ENCODE measurements at places on chromosomes 4 and X.
A peak's percentile ranks its signal among the peaks of the same experiment; 100 is the strongest.

- DNase-seq = no peak
These were observed 23.2 kb upstream of the ZCCHC13 start for GRCh38 chrX:74280759-74281158.

- no peak for DNase-seq
These were observed 839.1 kb downstream of the GLUD2 start for GRCh38 chrX:121886557-121886956.

DNA sequence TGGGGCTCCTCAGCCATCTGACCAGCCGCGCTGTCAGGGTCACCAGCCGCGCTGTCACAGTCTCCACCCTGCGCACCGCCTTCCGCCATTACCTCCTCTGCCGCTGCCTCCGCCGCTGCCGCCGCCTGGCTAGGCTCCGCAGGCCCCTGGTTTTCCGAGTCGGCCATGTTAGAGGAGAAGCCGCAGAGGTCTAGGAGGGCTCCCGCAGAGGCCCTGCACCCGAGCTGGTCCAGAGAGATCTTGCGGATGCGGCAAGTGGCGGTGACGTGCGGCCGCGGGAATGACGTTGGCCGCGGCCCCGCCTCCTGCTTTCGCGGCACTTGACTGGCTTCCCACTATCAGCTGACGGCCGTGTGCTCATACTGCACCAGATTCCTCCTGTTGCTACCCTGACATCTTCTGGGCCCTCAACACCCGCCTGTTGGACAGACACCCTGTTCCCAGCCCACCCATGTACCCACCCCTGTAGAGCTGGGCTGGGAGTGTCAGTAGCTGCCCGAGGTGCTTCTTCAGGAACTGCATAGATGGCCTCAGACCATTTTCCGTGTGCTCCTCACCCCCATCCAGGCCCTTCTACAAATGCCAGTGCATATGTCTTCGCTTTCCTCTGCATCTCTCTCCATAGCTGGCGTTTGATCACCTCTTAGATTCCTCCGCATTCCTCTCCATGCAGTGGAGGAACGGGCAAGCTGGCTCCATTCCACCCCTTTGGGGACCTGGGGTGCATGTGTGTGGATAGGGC, at the start of gene NAP1L5:
NAP1L5 (minus strand) TSS at position 242 of the 742 bp plus-strand sequence; CDS start at position 167, 75 bp downstream.
- DNase-seq = peak; percentile 78

GRCh38 chr4:132097041-132097440, 1052.1 kb upstream of the PCDH10 start:
- no peak for DNase-seq

DNA sequence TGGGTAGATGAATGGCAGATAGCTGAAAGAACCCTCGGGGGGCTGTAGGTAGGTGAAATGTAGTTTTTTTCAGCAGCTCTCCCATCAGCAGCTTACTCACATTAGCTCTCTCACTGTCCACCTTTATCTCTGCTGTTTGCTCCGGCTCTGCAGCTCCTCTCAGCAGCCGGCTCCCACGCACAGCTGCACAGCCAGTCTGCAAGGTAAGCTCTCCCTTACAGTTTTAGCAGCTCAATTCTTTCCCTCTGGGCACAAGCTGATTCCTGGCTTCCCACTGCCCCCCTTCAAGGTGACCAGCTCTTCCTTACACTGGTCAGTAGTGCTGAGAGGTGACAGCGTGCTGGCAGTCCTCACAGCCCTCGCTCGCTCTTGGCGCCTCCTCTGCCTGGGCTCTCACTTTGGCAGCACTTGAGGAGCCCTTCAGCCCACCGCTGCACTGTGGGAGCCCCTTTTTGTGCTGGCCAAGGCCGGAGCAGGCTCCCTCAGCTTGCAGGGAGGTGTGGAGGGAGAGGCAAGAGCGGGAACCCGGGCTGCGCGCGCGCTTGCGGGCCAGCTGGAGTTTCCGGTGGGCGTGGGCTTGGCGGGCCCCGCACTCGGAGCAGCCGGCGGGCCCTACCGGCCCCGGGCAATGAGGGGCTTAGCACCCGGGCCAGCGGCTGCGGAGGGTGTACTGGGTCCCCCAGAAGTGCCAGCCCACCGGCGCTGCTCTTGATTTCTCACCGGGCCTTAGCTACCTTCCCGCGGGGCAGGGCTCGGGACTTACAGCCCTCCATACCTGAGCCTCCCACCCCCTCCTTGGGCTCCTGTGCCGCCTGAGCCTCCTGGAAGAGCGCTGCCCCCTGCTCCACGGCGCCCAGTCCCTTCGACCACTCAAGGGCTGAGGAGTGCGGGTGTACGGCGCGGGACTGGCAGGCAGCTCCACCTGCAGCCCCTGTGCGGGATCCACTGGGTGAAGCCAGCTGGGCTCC, 393.6 kb downstream of the CENPC start:
- DNase-seq = no peak

DNA sequence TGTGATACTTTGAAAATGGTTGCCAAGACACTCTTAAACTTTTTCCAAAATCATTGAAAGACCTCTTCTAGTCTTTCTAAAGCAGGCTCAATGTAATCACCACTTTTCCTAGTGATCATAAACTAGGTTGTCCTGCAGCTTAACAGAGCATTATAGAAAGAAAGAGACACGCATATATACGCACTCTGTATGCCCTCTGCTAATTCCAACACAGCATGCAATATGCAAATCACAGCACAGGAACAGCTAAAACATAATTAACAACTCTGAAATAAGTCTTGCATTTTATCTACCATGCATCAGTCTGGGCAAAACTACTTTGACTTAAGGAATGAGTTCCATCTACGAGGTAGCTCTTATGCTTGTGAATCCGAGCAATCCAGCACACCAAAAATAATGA, 94.6 kb downstream of the COL25A1 start:
- DNase-seq = no peak

DNA sequence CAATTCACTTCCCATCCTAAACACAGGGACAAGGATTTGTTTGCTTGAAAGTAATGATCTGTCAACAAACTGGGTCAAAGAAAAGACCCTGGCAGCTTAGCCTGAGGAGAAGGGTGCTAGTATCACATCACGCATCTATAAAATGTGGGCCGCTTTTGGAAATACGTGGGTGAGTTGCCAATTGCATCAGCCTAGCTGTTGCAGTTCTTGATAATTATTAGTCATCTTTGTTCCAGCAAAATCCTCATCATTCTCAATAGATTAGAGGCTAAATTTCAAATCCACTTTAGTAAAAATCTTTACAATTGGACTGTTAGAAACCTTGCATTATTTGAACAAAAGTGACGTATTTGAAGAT, 33.6 kb upstream of the TAPT1 start:
- no peak for DNase-seq

DNA sequence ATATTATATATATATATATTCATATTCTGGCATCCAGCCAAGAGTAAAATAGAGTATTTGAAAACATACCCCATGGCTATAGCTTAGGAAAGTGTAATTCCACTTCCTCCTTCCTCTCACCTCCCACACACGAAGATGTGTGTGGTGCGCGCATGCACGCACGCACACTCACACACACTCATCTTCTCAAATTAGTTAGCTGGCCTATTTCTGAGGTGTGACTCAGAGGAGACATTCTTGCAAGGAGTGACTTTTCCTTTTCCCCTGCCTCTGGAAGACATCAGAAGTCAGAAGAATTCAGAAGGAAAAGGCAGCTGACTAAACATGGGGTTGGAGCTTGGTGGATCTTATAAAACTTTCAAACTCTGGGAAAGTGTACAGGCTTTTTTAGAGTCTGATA, 8.8 kb downstream of the ENPEP start:
- DNase-seq = no peak

GRCh38 chrX:121823406-121823805, 776.0 kb downstream of the GLUD2 start:
- no peak for DNase-seq

DNA sequence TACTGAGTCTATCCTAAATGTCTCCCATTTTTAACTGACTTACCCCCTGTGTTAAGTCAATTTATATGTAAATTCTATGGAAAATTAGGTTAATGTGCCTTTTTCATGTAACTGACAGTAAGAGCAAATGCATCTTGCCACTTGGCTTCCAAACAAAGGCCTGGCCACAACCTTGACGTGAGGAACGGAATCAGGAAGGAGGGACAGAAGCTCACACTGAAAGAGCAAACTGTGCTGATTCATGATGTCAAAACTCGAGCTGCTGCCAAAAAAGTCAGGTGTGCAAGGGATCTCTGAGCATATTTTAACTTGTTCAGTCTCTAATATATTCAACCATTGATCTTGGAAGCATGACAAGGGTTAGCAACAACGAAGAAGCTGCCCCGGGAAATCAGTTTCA, 35.8 kb downstream of the GPM6A start:
- no peak for DNase-seq

- DNase-seq = no peak
These were observed 38.8 kb upstream of the TADA2B start for GRCh38 chr4:7004331-7004730.

DNA sequence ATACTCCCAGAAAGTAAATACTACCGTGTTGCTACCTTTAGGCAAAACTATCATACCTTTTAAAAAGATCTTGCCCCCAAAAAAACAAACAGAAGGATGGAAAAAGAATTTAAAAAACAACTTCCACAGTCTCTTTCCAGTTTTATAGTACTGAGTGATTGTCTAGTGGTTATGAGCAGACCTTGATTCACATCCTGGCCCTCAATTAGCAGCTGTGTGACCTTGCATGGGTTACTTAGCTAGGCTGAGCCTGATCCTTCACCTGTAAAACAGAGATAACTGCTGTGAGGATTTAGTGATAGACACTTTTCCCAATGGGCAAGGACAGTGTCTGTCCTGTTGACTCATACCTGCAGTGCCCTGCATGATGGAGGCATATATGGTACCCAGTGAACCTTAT, 49.0 kb downstream of the SMAD1 start:
- DNase-seq = no peak

DNA sequence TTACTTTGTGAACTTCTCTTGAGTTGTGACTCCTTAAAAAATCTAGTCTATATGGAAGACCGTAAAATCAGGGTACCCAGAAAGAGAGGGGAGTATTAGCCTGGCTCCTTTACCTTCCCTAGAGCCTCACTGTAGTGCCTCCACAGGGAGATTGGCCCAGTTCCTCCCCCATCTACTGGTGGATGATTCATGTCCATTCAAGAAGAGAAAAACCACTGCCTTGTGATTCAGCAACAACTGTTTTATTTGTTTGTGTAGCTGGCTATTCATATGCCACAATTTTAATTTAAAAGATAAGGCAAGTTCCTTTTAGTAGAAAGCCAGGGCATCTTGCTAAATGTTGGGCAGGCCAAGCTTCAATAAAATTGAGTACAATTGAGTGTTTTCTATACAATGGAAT, 221.8 kb upstream of the KCNIP4 start:
- DNase-seq = no peak

DNA sequence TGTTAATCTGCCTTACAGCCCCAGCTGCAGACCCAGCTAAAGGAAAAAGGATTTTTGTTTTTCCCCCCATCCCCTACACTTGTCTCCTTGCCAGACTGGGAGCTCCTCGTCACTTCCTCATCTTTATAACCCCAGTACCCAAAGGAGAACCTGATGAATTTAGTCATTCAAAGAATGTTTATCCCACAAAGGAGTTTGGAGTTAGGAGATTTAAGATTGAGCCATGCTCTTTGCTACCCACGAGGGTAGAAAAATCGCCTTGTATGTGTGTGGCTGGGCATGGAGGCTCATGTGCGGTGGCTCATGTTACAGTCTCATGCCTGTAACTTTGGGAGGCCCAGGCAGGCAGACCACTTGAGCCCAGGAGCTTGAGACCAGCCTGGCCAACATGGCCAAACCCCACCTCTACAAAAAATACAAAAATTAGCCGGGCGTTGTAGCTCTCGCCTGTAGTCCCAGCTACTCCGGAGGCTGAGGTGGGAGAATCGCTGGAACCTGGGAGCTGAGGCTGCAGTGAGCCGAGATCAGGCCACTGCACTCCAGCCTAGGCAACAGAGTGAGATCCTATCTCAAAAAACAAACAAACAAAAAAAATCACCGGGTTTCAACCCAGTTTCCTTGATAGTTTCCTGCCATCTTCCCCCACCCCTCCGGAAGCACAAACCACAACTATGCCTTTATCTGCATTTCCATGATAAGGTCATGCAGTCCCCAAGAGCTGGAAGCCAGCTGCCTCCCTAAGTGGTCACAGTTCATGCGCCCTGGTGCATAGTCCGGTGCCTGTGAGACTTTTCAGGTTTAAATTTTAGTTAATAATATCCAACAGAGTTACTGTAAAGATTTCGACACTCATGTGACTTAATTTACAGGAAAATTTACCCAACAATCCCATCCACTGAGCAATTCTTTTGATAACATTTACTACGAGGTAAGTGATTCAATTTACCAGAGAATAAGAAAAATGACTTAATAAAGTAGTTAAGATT, 1.5 kb downstream of the CFAP97 start:
- peak; percentile 50 for DNase-seq

DNA sequence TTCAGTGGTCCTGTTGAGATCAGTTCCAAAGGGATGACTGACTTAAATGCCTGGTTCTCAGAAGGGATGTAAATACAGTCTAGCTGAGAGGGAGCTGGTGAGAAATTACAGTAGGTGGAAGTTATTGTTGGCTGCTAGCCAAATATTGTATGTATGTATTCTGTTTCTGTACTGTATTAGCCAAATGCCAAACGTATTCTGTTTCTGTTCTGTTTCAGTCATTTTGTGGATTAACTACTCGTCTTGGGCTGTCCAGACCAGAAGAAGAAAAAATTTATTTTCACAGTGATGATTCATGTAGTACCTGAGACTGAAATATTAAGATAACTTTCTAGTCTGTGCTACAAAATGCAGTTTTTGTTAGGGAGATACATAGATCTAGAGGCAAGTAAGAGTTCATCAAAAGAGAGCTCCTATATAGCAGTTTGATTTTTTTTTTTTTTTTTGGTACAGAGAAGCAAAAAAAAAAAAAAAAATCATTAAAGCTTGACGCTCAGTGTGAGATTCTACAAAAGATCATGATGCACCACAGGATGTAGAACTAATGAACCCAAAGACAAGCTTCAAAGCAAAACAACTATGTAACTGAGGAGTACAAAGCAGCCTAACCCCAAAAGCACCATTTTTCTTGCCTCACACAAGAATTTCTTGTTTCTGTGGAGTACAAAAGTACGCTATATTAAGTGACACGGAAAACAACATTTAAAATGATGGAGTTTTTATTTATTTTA, 54.8 kb downstream of the CASP6 start:
- DNase-seq = no peak

- peak; percentile 34 for DNase-seq
These were observed 69.4 kb downstream of the HMGB2 start for GRCh38 chr4:173264684-173265185.

- no peak for DNase-seq
These were observed 222 bp downstream of the SMAD1 start for GRCh38 chr4:145481942-145482208.

GRCh38 chr4:98493296-98493695, 165.1 kb downstream of the TSPAN5 start:
- DNase-seq = no peak

Data from T-cell (primary cell).